ENCODE measurements at places on chromosomes 6 and 20.

DNA sequence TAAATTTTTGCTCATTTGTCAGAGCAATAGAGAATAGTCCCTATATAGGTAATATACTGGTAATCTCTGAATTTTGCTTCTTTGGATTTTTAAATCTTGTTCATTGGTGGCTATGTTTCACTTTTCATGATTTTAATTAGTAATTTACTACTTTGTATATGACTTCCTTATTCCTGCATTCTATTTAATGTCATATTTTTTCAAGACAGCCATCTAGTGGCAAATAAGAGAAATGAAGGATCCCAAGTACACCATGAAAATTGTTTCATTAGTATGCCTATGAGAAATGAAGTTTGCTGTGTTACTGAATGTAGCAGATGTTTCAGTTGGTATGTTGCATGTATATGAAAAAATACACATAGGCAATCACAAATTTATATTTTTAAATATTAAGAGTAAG lies 82.4 kb downstream of the ZNF292 start:
- DNase-seq: no peak

GRCh38 chr6:136035378-136036070 lies 184.0 kb downstream of the PDE7B start:
- no peak for DNase-seq

GRCh38 chr6:16729183-16729691 lies 32.0 kb downstream of the ATXN1 start:
- DNase-seq: no peak

DNA sequence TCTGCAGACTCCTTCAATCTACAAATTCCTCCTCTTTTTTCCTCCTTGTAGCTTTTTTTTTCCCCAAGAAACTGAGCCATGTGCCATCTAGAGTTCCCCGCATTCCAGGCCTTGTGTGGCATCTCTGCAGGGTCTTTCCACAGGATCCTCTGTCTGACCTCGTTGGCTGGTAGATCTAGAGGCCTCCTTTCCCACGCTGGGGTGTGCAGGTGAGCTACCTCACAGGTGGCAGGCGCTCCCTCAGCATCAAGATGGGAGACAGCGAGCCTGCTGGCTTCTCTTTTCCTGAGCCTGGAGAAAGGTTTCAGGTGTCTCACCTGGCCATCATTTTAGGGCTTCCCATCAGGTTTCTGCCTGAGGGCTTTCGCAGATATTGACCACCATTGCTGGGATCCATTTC lies 9.6 kb upstream of the NELFCD start:
- no peak for DNase-seq

DNA sequence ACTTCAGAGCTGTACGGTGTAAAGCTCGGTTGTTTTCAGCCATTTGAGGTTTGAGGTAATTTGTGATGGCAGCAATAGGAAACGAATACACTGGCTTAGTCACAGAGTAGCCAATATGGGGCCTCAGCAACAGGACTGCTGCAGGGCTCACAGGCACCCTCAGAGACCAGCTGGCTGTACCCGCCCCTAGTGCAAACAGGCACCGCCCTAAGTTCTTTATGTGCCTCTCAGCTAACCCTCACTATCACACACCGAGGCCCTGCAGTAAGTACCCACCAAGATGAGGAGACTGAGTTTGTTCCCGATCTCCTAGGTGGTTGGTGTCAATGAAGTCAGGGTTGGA lies 11.2 kb upstream of the SERPINB9 start:
- no peak for DNase-seq

GRCh38 chr20:3162080-3162611 lies 2.5 kb upstream of the FASTKD5 start:
- no peak for DNase-seq

- no peak for DNase-seq
Observed at GRCh38 chr6:160457823-160458222, 109.6 kb downstream of the SLC22A3 start.

Measured in stimulated activated CD4-positive, alpha-beta T cell treated with anti-CD3 and anti-CD28 coated beads, Interleukin-1b, Interleukin-23, amount 100 ng/mL, for 1 hour (primary cell).